ENCODE measurements at places on chromosomes 16 and 17.
A peak's percentile ranks its signal among the peaks of the same experiment; 100 is the strongest.

DNA sequence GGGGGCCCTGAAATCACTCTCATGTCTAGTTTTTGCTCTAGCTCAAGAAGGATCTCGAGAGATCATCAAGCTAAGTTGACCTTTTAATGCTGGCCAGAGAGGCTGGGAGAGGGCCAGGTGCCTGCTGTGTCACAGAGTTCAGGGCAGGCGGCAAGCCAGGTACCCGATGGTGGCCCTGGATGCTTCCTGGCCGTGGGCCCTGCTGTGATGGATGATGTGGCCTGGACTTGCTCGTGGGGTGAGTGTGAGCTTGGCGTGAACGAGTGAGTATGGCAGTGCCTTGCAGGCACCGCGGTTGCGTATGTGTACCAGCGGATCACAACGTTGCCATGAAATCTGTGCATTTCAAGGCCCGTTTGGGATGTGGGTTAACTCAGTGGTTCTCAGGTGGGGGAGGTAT lies 7.4 kb downstream of the IRF8 start:
- no peak for DNase-seq

- no peak for DNase-seq
Measured at GRCh38 chr16:88467541-88467944, 14.5 kb downstream of the ZFPM1 start.

DNA sequence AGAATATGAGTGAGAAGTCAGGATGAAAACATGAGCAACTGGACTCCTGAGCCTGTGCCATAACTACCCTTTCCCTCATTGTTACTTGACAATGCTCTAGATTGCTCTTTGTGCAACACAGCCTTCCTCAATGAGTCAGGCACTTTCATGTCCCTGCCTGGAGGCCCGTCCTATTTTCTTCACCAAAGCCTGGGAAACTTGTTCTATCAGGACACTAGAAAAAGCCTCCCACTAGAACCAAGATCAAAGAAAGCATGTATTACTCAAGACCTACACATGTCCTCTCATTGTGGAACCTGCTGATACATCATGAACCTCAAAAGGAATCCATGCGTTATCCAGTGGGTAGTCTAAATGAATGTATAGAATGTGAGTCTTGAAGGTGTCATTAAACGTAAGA lies 624.5 kb downstream of the TOX3 start:
- no peak for DNase-seq

- no peak for DNase-seq
Measured at GRCh38 chr17:56710986-56711385, 117.5 kb downstream of the NOG start.

DNA sequence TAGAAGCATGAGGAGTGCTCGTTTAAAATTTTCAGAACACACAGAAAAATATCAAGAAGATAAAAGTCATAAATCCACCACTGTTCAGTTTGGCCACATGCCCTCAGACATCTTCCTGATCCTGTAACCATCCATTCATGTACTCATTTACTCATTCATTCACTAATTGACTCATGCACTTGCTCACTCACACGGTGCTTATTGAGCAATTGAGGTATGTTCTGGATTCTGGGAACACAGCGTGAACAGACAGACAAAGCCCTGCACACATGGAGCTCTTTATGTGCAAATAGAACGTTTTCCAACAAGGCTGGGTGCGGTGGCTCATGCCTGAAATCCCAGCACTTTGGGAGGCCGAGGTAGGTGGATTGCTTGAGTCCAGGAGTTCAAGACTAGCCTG lies 10.2 kb upstream of the NATD1 start:
- DNase-seq = no peak

GRCh38 chr16:49563666-49564065 lies 190.1 kb downstream of the C16orf78 start:
- no peak for DNase-seq

GRCh38 chr17:69061721-69062556 lies 1.2 kb upstream of the ABCA9 start:
- no peak for DNase-seq

- DNase-seq = no peak
Measured at GRCh38 chr16:30992276-30992780, 7.3 kb downstream of the HSD3B7 start.

- no peak for DNase-seq
Measured at GRCh38 chr16:12392585-12393091, 411.0 kb downstream of the CPPED1 start.

GRCh38 chr16:8631818-8632465 lies 10.4 kb downstream of the METTL22 start:
- DNase-seq = peak; percentile 21

DNA sequence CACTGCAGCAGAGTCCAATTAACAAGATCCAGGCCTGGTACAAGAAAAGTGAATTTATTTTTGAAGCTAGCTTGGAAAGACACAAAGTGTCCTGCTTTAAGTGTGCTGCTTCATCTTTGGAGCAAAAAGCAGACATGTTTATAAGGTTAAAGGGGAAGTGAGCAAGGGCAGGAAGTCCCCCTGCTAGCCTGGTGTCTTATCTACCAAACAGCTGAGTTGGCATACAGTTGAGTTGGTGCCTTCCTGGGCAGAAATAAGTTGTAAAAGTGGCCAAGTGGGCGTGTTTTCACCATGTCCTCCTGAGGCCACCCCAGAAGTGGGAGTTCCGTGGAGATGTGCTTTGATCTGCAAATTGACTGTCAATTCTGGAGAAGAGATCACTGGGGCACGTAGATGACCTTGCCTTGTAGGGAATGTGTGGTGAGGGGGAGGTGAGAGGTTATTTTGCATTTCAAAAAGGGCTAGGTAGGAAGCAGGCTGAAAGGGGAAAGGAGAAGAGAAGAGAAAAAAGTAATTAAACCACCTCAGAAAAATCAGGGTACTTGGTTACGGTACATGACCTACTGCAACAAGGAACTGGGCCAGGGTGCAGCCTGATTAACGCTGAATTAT lies 38.3 kb upstream of the HSBP1 start:
- DNase-seq = peak; percentile 30

DNA sequence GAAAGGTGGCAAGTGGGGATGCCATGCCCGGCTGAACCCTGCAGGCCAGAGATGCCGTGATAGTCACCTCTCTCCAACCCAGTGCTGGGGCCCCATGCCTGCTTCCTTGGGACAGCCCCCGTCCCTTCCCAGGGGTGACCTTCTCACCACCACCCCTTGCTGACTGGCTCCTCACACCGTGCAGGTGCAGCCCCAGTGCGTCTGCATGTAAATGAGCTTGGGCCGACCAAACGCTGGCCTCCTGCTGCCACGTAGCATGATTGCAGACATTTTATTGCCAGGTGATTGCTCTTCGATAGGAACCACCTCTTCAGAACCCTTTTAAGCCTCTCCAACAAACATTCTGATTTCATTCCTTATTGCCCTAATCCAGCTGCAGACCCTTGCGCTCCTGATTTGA lies 32.5 kb downstream of the ASIC2 start:
- DNase-seq = no peak

DNA sequence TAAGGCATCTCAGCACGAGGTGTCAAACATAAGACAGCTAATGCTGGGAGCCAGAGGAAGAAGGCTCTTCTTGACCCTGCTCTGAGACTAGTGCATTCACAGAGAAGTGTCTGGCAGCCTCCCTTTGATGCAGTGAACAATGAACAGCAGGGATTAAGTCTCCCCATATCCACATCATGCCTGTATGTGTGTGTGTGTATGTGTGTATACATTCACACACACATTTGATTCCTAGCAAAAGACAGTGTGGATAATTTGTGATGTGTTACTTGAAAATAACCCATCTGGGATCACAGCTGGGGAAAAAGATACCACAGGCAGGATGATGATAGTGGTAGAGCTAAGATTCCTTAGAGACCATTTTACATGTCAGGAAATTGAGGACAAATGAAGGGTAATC lies 485.9 kb upstream of the GOT2 start:
- DNase-seq = no peak

DNA sequence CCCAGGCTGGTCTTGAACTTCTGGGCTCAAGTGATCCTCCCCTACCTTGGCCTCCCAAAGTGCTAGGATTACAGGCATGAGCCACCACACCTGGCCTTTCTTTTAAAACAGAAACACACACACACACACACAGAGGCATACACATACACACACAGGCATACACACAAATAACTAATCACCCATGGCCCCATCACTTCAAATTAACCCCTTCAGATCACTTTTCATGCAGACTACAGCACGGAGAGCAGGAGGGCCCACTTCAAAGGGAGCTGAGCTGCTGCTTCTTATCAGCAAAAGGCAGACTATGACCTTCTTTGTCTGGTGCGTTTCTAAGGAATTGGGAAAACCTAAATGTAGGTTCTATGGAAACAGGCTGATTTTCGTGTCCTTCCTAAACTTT lies 1.9 kb downstream of the CLCN7 start:
- no peak for DNase-seq

DNA sequence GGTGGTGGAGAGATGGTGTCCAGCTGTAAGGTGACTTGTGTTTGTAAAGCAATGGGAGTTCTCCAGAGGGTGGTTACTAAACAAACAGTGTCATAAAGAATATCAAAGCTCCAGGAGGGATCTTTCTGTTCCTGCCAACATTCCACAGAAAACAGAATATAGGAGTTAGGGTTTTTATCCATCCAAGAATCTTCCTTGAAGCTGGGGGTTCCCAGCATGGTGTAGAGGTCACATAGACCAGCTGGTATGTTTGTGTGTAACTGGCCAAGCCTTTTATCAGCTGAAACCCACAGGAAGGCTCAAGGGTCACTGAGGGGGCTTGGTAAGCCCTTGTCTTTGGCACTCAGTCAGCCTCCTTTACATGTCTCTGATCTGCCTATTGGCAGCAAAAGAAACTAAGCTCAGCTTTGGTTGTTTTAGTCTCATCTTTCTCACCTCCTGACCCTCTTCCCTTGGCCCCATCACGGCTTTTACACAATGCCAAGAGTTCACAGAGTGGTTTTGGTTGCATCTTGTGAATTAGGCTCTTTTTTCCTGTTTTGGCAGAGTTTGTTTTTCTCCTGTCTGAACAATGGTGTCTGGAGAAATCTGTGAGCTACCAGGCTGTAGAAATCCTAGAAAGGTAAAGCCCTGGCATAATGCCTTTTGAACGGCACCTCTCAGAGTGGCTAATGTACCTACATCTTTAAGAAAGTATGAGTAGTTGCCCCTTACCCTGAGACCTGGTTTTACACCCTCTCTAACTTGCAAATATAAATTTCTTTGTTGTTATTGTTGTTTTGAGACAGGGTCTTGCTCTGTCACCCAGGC lies 4.6 kb downstream of the CNTD1 start:
- DNase-seq = no peak

GRCh38 chr17:6551869-6552531 lies 4.4 kb downstream of the PITPNM3 start:
- DNase-seq = no peak

- no peak for DNase-seq
Measured at GRCh38 chr17:15431766-15432165, 35.7 kb downstream of the CDRT4 start.

DNA sequence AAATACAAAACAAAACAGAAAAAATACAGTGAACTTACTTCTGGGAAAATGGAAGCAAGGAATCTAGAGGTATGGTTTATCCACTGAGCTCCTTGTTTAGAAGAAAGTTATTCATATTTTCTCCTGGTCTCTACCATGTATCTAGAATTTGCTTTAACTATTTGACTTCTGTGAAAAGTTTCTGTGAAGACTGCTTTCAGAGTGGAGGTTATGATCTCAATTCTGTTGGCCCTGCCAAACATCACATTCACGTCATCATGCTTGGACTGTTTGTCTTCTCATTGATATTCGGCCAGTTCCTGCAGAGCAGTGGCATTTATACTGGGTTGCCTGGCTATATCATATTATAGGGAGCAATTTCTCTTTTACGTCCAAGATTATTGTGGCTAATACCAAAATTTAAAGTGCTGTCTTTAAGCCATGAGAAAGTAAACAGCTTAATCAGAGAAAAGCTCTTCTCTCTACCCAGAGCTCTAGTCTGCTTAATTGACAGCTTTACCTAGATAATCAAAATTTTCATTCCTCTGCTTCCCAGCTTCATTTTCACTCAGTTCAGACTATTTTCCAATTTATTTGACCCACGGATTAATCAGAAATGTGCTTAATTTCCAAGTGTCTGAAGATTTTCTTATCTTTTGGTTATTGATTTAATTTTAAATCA lies at the start of gene ABCA8:
TSS of gene ABCA8 (minus strand) at position 212 of the 661 bp plus-strand sequence. CDS start 13,358 bp downstream, outside the sequence.
- no peak for DNase-seq

All from suppressor macrophage (primary cell).